Ascending aorta (tissue), 2 donors: ENCODE measurements at places on chromosomes 16 and 17. TPM values are rescaled to one million over a fixed set of nuclear protein-coding genes. Genes with fewer than 3 reads are reported as not detected.

DNA sequence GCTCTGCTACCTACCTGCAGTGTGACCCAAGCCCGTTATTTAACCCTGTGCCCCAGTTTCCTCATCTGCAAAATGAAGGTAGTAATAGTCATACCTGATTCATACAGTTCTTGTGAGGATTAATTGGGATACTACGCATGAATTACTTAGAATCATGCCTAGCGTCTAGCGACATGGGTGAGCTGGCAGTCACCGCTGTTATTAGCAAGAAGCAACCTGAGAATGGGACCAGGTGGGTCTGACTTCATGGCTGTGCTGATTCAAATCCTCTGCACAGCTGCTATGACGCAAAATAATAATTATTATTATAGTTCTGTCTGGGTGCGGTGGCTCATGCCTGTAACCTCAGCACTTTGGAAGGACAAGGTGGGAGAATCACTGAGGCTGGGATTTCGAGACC, 7.9 kb downstream of the SOCS1 start:
- no peak for DNase-seq
- H3K27me3 ChIP-seq, result no peaks in the 10 kb centered on the region
- H3K4me3 ChIP-seq, result no peak overlapping the region
- H3K4me1 ChIP-seq, result no peaks in the 10 kb centered on the region
- H3K27ac ChIP-seq, result no peak overlapping the region
- no peaks in the 10 kb centered on the region for H3K36me3 ChIP-seq

- H3K27me3 ChIP-seq, result no peaks in the 10 kb centered on the region
- H3K4me1 ChIP-seq, result no peaks in the 10 kb centered on the region
- H3K27ac ChIP-seq, result no peak overlapping the region
- no peak for DNase-seq
These were observed 534.9 kb upstream of the HSBP1 start for GRCh38 chr16:83272843-83273242.

- H3K27me3 ChIP-seq, result no peaks in the 10 kb centered on the region
- peaks cover 5% of the 10 kb centered on the region for H3K4me1 ChIP-seq
- H3K36me3 ChIP-seq, result peaks cover 24% of the 10 kb centered on the region
- peak overlapping the region; percentile 95 for H3K4me3 ChIP-seq
- peak overlapping the region; percentile 94 for H3K27ac ChIP-seq
These were observed 773 bp downstream of the BLTP2 start for GRCh38 chr17:28643983-28644786.

DNA sequence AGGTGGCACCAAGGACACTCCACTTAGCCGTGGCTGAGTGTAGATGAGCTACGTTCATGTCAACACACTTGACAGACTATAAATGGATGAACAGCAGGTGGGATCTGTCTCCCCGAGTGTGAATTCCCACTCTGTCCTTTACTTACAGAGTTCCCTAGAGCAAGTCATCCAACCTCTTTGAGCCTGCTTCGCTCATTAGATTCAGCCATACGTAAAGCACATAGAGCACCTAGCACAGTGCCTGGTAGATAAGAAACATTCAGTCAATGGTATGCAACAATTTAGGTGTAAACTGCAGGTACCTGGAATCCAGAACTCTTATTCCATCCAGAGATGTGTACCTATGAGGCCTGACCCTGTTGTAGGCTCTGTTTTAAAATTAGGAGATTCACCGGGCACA, 227.8 kb upstream of the C16orf82 start:
- no peaks in the 10 kb centered on the region for H3K27me3 ChIP-seq
- H3K27ac ChIP-seq, result no peak overlapping the region
- no peaks in the 10 kb centered on the region for H3K4me1 ChIP-seq
- H3K4me3 ChIP-seq, result no peak overlapping the region

GRCh38 chr16:10992797-10993196, 48.4 kb downstream of the CLEC16A start:
- no peak overlapping the region for H3K27ac ChIP-seq
- no peaks in the 10 kb centered on the region for H3K27me3 ChIP-seq
- no peaks in the 10 kb centered on the region for H3K4me1 ChIP-seq

- H3K4me3 ChIP-seq, result no peak overlapping the region
- H3K27ac ChIP-seq, result no peak overlapping the region
- no peak for DNase-seq
- H3K36me3 ChIP-seq, result peaks cover 13% of the 10 kb centered on the region
- no peaks in the 10 kb centered on the region for H3K4me1 ChIP-seq
These were observed 52.3 kb downstream of the RPGRIP1L start for GRCh38 chr16:53651357-53651756.

- no peaks in the 10 kb centered on the region for H3K36me3 ChIP-seq
- H3K4me3 ChIP-seq, result no peak overlapping the region
- DNase-seq, result no peak
- H3K27ac ChIP-seq, result no peak overlapping the region
These were observed 249.4 kb downstream of the SNX29 start for GRCh38 chr16:12225806-12226465.

GRCh38 chr17:53950207-53950857, 127.6 kb downstream of the KIF2B start:
- no peak overlapping the region for H3K27ac ChIP-seq
- no peaks in the 10 kb centered on the region for H3K4me1 ChIP-seq
- H3K4me3 ChIP-seq, result no peak overlapping the region
- no peak for DNase-seq

DNA sequence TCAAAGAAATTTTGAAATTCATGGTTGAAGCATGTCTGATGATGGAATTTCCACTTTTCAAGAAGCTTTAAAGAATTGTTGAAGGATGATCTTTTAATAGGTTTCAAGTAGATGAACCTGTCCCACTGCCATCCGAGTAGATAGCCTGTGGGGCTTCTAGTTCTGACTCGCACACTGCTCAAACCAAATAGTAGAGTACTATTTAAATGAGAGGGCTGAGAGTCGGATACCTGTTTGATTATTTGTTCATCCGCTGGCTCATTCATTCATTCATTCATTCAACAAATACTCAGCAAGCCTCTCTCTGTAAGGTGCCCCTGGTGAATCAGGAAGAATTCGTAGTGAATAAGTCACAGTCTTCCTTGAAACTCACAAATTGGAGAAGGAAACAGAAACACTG, 108.2 kb upstream of the IRX5 start:
- no peak overlapping the region for H3K4me3 ChIP-seq
- no peak overlapping the region for H3K27ac ChIP-seq
- DNase-seq, result no peak
- no peaks in the 10 kb centered on the region for H3K36me3 ChIP-seq
- no peaks in the 10 kb centered on the region for H3K4me1 ChIP-seq

- H3K36me3 ChIP-seq, result peaks cover 91% of the 10 kb centered on the region
- H3K27ac ChIP-seq, result peak overlapping the region; percentile 31
- no peak overlapping the region for H3K4me3 ChIP-seq
- H3K4me1 ChIP-seq, result peaks cover 9% of the 10 kb centered on the region
These were observed 49.6 kb downstream of the PLD6 start for GRCh38 chr17:17156511-17156910.

- H3K27ac ChIP-seq, result peak overlapping the region; percentile 98
- H3K4me3 ChIP-seq, result peak overlapping the region; percentile 98
- H3K27me3 ChIP-seq, result no peaks in the 10 kb centered on the region
- no peak for DNase-seq
- H3K36me3 ChIP-seq, result no peaks in the 10 kb centered on the region
These were observed 302 bp downstream of the LITAF start for GRCh38 chr16:11586378-11586855.

- H3K27me3 ChIP-seq, result no peaks in the 10 kb centered on the region
- H3K4me3 ChIP-seq, result no peak overlapping the region
- H3K36me3 ChIP-seq, result no peaks in the 10 kb centered on the region
- H3K27ac ChIP-seq, result no peak overlapping the region
- DNase-seq, result no peak
- H3K4me1 ChIP-seq, result no peaks in the 10 kb centered on the region
These were observed 10.5 kb upstream of the ALDOA start for GRCh38 chr16:30054959-30055553.

- no peaks in the 10 kb centered on the region for H3K36me3 ChIP-seq
- no peaks in the 10 kb centered on the region for H3K27me3 ChIP-seq
- no peak for DNase-seq
- H3K27ac ChIP-seq, result no peak overlapping the region
These were observed 566.4 kb upstream of the C16orf82 start for GRCh38 chr16:26500326-26500725.

DNA sequence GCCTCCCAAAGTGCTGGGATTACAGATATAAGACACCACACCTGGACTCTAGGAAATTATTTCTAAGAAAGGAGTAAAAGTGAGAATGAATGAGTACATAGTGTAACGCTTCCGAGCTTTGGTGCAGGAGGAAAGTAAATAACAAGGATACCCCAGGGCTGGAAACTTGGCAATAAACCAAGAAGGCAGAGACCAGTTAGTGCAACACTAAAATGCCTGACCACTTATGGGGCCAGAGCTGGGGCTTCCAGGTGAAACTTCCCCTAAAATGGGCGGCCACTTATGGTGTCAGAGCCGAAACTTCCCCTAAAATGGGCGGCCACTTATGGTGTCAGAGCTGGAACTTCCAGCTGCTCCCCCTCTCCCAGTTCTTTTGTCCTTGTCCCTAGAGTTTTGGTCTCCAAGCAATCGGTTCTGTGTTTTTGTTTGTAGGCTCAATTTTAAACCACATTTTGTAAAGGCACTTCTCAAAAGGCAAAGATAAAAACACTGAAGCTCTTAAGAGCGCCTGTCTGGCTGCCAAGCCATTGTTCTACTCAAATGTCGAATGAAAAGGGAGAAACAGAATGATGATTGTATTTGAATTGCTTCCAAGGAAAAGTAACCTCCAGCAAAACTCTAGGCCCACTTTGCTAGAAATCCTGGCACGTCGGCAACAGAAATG, 63.9 kb downstream of the NXN start:
- H3K4me1 ChIP-seq, result no peaks in the 10 kb centered on the region
- no peak overlapping the region for H3K27ac ChIP-seq
- no peak for DNase-seq
- no peaks in the 10 kb centered on the region for H3K36me3 ChIP-seq

GRCh38 chr16:19808061-19808641, 76.5 kb downstream of the GPRC5B start:
- H3K4me1 ChIP-seq, result peaks cover 9% of the 10 kb centered on the region
- H3K4me3 ChIP-seq, result no peak overlapping the region

GRCh38 chr17:1560101-1560857, 2.3 kb downstream of the PITPNA start:
- H3K27ac ChIP-seq, result no peak overlapping the region
- H3K27me3 ChIP-seq, result no peaks in the 10 kb centered on the region
- peaks cover 7% of the 10 kb centered on the region for H3K4me1 ChIP-seq

- H3K27me3 ChIP-seq, result no peaks in the 10 kb centered on the region
- peaks cover 9% of the 10 kb centered on the region for H3K4me1 ChIP-seq
- no peak for DNase-seq
- no peaks in the 10 kb centered on the region for H3K36me3 ChIP-seq
These were observed at the start of the genes ARSG and SLC16A6 for GRCh38 chr17:68290955-68291835. Gene ARSG, plus strand, starts transcription at chr17:68291495. Its CDS starts 15,999 bp downstream, at chr17:68307494. Gene SLC16A6, minus strand, starts transcription at chr17:68291127. Its CDS starts 12,807 bp downstream, at chr17:68278320.

DNA sequence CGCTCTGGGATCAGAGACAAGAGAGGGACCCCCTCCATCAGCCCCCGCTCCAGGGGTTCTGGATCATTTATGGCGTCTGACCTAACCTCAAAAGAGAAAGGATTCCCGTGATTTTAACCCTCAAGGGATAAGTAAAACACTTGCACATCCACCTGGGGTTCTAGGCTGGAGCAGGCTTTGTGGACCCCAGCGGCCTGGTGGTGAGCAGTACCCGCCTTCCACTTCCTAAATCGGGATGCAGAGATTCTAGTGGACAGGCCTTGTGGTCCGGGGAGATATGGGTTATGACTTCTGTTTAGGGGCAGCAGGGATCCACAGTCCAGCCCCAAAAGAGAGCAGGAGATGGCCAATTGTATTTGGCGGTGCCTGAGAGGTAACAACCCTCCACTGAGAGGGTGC, 684 bp upstream of the PITPNM3 start:
- H3K4me3 ChIP-seq, result peak overlapping the region; percentile 83
- no peaks in the 10 kb centered on the region for H3K36me3 ChIP-seq
- no peak for DNase-seq
- H3K27ac ChIP-seq, result no peak overlapping the region
- H3K27me3 ChIP-seq, result no peaks in the 10 kb centered on the region
- no peaks in the 10 kb centered on the region for H3K4me1 ChIP-seq

- DNase-seq, result no peak
- H3K27ac ChIP-seq, result no peak overlapping the region
- no peaks in the 10 kb centered on the region for H3K27me3 ChIP-seq
These were observed 7.3 kb downstream of the C16orf54 start for GRCh38 chr16:29738514-29738913.

GRCh38 chr16:26700250-26700649, 366.5 kb upstream of the C16orf82 start:
- no peak for DNase-seq
- H3K27me3 ChIP-seq, result no peaks in the 10 kb centered on the region
- H3K4me1 ChIP-seq, result no peaks in the 10 kb centered on the region
- no peaks in the 10 kb centered on the region for H3K36me3 ChIP-seq

- H3K4me3 ChIP-seq, result no peak overlapping the region
- H3K4me1 ChIP-seq, result peaks cover 10% of the 10 kb centered on the region
- DNase-seq, result no peak
- no peaks in the 10 kb centered on the region for H3K36me3 ChIP-seq
- H3K27ac ChIP-seq, result no peak overlapping the region
- H3K27me3 ChIP-seq, result peaks cover 20% of the 10 kb centered on the region
These were observed 2.6 kb downstream of the EPOP start for GRCh38 chr17:38671939-38672720.

GRCh38 chr16:74573622-74574021, 33.3 kb downstream of the GLG1 start:
- H3K27ac ChIP-seq, result no peak overlapping the region
- H3K27me3 ChIP-seq, result no peaks in the 10 kb centered on the region
- H3K36me3 ChIP-seq, result no peaks in the 10 kb centered on the region
- no peak overlapping the region for H3K4me3 ChIP-seq

GRCh38 chr16:528111-529011, 849 bp downstream of the CAPN15 start:
- H3K4me3 ChIP-seq, result peak overlapping the region; percentile 66
- H3K36me3 ChIP-seq, result no peaks in the 10 kb centered on the region
- H3K27me3 ChIP-seq, result no peaks in the 10 kb centered on the region

GRCh38 chr17:81537343-81537855, 9.2 kb downstream of the FSCN2 start:
- H3K27me3 ChIP-seq, result no peaks in the 10 kb centered on the region
- H3K4me3 ChIP-seq, result no peak overlapping the region
- peaks cover 41% of the 10 kb centered on the region for H3K36me3 ChIP-seq
- no peak overlapping the region for H3K27ac ChIP-seq

- H3K27me3 ChIP-seq, result no peaks in the 10 kb centered on the region
- no peak for DNase-seq
These were observed 25.4 kb upstream of the NSRP1 start for GRCh38 chr17:30091121-30091670.

DNA sequence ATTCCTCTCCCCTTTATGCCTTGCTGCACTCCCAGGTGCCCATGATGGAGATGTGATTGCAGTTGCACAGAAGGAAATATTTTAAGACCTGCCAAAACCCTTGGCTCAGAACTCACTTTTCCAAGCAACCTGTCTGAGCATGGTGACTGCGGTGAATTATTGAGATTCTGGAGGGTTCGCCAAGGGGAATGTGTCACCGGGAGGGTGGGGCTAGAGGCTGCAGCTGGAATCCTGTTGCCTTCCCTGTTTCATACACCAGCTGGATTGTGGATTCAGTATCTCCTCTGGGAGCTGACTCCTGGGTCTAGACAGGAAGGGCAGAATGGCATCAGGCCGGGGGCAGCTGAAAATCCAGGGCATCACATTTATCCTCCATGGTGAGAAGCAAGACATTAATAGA, 527.2 kb downstream of the TMEM114 start:
- H3K4me1 ChIP-seq, result no peaks in the 10 kb centered on the region
- H3K27me3 ChIP-seq, result no peaks in the 10 kb centered on the region
- no peaks in the 10 kb centered on the region for H3K36me3 ChIP-seq
- DNase-seq, result no peak

Gene MAP2K6
- 6.7 TPM for total RNA-seq

Gene C16orf96
- total RNA-seq, result not detected

Gene VAMP2
- total RNA-seq, result 28.3 TPM

Gene ZNF276
- total RNA-seq, result 30.7 TPM

Gene EVPLL
- not detected for total RNA-seq

Gene FOXC2
- total RNA-seq, result 57.2 TPM

Gene CBX4
- total RNA-seq, result 25.7 TPM

Gene FOXN1
- not detected for total RNA-seq

Gene SLC38A8
- not detected for total RNA-seq

Gene CLEC18B
- total RNA-seq, result not detected
